ENCODE measurements at places on chromosomes 16 and 17. TPM values are rescaled to one million over a fixed set of nuclear protein-coding genes. Genes with fewer than 3 reads are reported as not detected.
A peak's percentile ranks its signal among the peaks of the same experiment; 100 is the strongest.

GRCh38 chr17:7687072-7687907 lies at the start of gene TP53:
TP53 (minus strand) TSS chr17:7687490; CDS start chr17:7676594, 10,896 bp downstream.
- peak; percentile 94 for DNase-seq

GRCh38 chr17:9258115-9259015 lies 237.1 kb downstream of the NTN1 start:
- no peak for DNase-seq

- no peak for DNase-seq
Measured at GRCh38 chr16:70605283-70605657, 41.1 kb upstream of the IL34 start.

DNA sequence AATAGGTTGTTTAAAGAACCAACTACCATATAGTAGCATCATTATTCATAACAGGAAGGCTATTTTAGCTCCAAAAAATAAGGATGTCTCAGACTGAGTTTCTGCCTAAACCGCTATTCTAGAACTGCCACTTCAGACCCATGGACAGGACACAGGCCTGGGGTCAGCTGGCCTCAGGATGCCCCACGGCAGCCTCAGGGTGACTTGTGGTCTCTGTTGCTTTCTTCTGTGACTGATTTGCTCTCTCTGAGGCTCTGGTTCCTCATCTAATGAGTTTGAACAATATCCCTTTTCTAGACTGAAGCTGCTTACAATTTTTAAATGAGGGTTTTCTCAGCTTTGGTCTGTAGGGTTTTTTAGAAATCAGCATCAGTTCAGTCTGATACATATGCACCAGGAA lies 31.8 kb upstream of the IRF8 start:
- no peak for DNase-seq

GRCh38 chr17:43092901-43093300 lies 32.3 kb downstream of the BRCA1 start:
- DNase-seq, result no peak

- no peak for DNase-seq
Measured at GRCh38 chr17:49914096-49914490, 54.9 kb upstream of the DLX4 start.

DNA sequence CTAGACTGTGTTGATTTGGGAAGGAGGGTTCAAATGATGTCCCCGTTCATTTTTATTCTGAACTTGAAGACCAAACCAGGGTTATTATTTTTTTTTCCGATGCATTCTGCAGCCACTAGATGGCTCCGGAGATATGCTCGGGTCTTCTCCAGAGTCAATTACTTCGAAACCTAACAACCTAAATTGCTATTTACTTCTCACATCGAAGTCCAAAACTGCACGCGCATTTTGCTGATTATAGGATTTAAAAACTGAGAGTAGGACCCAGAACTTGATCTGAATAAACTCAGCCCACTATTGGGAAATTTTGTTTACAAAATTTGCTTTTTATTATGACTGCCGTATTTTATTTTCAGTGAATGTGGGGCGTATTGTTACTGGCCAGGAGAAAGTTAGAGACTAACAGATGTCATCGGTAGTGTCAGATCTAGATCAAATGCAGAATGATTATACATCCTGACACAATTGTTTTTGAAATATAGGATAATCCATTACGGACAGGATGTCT lies 263.8 kb downstream of the HS3ST3A1 start:
- peak; percentile 9 for DNase-seq

GRCh38 chr16:12900599-12901203 lies 697 bp upstream of the SHISA9 start:
- no peak for DNase-seq

DNA sequence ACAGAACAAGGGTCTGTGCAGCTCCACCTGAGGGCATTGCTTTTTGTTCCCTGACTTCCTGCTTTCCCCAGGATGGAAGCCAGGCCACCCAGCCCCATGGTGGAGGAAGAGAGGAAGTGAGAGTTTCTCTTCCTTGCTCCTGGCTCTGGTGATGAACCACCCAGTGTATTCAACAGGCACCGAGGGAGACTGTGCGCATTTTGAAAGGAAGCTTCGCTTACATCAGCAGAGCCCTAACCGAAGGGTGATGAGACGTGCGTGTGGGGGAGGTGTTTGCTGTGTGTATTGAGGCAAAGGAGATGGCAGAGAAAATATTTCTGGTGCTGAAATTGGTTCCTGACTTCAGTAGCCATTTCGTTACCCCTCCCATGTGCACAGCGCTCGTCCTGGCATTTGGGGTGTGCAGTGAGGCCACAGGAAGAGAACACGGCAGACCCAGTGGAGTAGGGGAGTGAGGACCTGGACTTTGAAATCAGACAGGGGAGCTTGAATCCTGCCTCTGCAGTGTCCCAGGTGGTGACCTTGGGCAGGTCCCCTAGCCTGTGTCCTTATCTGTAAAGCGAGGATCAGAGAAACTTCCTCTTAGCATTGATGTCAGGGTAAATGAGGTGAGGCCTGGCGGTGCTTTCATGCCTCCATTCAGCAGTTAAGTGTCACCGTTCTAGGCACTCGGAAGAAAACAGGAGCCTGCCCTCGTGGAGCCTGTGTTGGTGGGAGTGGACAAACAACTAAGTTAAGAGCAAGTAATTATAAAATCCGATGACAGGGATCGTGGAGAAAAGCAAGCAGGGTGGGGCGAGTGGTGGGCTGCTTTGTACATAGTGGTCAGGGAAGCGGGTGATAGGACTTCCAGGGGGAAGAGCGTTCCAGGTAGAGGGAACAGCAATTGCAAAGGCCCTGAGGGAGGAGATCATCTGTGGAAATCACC lies 7.4 kb downstream of the CMIP start:
- peak; percentile 54 for DNase-seq

DNA sequence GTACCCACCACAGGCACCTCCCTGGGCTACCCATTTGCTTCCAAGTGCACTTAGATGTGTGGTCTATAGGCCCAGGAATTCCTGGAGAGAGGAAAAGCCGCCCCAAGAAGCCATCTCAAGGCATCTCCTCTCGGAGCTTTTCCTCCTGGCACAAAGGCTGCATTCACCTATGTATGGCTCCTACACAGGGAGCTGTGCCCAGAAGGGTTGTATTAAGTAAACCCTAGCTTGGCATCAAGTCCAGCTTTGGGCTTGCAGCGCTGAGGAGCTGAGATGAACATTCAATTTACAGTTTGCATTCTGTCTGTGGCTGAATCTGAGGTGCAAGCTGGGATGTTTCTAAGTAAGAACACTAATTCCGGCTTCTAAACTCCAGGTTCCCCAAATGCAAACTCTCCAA lies 81.3 kb downstream of the CDYL2 start:
- DNase-seq, result no peak

- peak; percentile 39 for DNase-seq
Measured at GRCh38 chr16:23869052-23869451, 33.3 kb downstream of the PRKCB start.

DNA sequence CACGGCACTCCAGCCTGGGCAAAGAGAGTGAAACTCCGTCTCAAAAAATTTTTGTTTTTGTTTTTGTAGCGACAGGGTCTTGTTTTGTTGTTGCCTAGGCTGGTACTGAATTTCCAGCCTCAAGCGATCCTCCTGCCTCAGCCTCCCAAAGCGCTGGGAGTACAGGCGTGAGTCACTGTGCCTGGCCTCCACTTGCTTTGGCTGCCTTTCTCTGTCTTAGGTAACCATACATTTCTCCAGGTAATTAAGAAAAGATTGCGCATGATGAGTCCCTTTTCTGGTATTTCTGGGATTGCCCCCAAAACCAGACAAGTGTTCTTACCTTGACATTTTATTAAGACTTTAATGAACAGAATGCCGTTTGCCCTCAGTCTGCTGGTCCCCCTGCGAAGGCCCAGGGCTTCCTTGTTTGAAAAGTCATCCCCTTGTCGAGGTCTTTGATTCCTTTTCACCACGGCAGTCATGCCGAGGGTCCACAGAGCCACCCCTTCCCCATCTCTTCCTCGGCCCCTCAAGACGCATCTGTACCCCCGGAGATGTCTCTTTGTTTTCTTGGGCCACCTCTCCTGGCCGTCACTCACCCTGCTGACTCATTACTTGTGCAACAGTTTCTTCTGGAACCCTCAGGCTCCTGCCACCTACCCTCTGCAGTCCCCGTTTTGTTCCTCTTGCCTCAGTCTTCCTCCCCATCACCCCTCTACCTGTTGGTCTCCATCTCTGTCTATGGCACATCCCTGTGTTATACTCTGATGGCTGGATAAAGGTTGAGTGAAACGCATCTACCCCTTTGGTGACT lies 151.0 kb downstream of the SEC14L1 start:
- DNase-seq, result no peak

- DNase-seq, result no peak
Measured at GRCh38 chr16:75398333-75398732, 35.0 kb downstream of the CFDP1 start.

DNA sequence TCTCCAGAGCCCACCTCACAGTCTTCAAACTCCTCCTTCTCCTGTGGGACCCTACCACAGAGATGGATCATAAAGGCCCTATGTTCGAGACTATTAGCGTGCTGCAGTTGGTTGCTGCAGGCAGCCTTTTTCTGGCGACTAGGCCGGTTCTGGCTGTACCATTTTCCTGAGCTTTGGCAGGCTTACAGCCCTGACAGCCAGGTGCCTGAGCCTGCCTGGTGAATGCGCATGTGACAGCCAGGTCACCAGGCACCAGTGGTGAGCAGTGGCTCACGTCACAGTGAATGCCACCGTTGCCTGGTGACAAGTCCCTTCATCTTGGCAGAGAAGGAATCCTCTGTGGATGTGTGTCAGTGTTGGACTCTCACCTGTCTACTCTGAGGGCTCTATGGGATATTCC lies 978.8 kb downstream of the KCNJ18 start:
- DNase-seq, result no peak

- no peak for DNase-seq
Measured at GRCh38 chr16:3591436-3591803, 14.2 kb upstream of the NLRC3 start.

DNA sequence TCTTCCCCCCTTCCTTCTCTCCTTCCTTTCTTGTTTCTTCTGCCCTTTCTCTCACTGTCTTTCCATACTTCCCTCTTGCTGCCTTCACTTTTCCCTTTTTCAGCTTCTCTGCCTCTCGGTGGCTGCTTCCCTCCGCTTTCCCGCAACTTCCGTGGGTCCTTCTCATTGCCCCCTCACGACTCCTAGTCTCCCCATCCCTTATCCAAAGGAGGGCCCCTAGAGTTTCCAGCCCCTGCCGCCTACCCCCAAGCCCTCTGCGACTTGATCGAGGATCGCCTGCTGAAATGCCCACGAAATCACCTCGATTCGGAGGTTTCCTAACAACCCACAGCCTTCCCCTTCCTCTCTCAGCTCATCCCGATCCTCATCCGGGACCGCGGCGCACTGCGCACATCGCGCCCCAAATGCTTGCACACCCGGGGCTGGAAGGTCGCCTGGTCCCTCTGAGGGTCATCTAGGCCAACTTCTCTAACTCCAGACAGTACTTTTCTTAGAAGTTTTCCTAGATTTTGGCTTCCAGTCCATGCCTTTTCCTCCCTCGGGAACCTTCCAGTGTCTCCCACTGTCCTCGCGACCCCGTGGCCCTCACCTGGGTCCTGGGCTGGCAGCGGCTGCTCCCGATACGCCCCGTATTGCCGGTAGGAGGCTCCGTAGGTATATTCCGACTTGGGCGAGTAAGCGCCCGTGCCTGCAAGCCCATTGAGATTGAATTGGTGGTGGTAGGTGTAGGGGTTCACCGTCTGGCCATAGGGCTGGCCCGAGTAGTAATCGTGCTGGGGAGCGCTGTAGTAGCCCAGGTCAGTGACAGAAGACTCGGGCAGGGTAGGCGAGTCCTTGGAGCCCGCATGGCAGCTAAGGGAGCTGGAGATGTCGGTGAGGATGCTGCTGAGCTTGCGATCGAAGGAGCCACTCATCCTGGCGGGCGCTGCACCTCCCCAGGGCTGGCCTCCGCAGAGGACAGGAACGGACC lies 654 bp downstream of the DLX3 start:
- DNase-seq, result no peak

Gene CD300LB
- not detected for total RNA-seq

Gene MARVELD3
- not detected for total RNA-seq

Gene CACNA1G
- not detected for total RNA-seq

Gene KRT36
- total RNA-seq, result not detected

Gene TPSD1
- not detected for total RNA-seq

Gene TBC1D3I
- total RNA-seq, result 0.72 TPM

All from activated CD4-positive, alpha-beta T cell treated with anti-CD3 and anti-CD28 coated beads, Interleukin-2, amount 10 ng/mL, durations not matched to agents 7 days and 5 days (primary cell).